ENCODE measurements at places on chromosomes 1 and 21.

DNA sequence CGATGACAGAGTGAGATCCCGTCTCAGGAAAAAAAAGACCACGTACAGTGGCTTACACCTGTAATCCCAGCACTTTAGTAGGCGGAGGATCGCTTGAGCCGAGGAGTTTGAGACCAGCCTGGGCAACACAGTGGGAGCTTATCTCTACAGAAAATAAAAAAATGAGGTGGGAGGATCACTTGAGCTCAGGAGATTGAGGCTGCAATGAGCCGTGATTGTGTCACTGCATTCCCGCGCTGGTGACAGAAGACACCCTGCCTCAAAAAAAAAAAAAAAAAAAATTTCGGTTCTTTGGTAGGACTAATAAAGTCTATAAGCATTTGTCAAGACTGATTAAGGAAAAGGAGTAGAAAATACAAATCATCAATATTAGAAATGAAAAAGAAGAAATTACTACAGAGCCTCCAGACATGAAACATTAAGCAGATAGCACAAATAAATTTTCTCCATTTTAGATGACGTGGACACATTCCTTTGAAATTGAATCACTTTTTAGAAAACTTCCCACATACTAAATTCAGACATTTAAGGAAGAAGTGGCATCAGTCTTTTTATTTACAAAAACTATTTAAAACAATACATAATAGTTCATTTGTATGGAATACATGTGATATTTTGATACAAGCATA is 30.4 kb downstream of the MORC3 start:
- no peak for DNase-seq

DNA sequence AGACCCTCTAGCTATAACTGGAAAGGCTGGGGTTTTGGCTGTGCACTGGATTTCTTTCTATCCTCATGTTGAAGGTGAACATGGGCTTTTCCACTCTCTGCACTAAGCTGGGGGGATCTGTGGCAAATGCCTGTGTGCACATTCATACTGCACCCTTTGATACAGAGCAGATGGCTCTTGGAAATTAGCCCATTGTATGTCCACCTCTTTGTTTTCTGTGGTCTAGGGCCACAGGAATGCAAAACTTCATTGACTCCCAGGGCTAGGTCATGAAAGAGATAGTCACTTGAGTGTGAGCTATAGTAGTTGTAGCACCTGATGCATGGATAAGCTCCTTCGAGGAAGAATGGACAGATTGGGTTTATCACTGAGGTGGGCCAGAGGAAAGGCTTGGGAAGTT is 5.7 kb upstream of the OR14A16 start:
- no peak for DNase-seq

DNA sequence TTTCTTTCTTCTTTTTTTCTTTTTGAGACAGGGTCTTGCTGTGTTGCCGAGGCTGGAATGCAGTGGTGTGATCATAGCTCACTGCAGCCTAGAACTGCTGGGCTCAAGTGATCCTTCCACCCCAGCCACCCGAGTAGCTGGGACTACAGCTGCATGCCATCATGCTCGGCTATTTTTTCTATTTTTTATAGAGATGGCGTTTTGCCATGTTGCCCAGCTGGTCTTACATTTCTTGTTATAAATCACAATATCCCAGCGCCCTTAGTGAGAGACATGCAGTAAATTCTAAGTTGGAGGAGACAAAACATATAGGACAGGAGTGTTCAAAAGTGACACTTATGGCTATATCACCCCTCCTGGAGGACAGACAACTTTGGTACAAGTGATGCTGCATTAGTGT is 31.3 kb upstream of the ACTN2 start:
- DNase-seq = no peak

- DNase-seq = no peak
These were observed 27.8 kb upstream of the ZNF281 start for GRCh38 chr1:200437556-200438203.

DNA sequence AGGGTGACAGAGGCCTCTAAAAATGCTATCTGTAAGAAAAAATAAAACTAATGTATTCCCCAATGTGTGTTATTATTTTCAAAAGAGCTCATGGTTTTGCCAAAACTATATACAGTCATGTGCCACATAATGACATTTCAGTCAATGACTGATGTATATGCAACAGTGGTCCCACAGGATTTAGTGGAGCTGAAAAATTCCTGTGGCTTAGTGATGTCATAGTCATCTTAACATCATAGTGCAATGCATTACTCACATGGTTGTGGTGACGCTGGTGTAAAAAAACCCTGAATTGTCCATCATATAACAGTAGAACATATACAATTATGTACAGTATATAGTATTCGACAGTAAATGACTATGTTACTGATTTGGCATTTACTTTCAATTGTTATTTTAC is 172.4 kb downstream of the CACNA1E start:
- no peak for DNase-seq

DNA sequence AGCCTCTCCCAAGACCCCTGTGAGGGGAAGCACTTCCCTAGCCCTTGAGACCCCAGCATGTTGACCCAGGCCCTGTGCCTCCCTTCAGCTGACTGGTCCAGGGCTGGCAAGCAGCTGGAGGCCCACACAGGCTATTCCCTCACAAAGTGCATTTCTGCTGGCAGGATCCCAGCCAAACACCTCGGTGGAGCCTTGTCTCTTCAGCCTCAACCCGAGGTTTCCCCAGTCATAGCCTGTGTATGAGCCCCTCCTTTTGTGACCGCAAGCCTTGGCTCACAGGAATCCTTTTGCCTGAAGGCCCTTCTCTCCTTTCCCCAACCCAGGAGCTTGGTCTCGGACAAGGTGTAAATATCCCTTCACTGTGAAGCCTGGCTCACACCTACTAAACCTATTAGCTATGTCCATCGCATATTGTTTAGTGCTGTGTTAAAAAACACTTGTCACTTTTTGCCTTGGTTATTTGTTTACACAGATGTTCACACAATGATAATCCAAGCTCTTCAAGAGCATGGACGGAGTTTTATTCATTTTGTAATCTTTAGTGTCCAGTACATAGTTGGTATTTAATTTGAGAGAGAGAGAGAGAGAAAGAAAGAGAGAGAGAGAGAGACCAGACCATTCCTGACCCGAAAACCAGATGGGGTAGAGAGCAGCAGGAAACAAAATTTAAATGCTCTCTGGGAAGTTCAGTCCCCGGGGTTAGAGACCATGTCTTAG is 8.5 kb upstream of the CD247 start:
- DNase-seq = no peak

DNA sequence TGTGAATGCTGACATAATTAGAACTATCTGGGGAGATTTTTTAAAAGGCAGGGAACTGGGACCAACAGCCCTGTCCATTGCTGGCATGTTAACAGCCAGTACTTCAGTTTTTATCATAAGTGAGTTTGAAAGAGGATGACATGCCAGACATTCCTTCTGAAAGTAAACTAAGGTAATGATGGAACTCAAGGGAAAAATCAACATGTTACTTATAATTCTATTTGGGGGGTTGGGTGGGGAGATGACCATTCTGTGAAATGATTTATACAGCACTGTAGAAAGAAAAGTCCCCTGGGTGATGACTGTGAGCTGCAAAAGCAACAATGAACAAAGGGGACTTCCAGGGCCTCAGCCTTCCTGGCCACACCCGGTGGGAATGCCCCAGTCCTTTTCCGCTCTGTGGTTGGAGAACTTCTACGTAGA is 5.4 kb upstream of the LAMC2 start:
- no peak for DNase-seq

DNA sequence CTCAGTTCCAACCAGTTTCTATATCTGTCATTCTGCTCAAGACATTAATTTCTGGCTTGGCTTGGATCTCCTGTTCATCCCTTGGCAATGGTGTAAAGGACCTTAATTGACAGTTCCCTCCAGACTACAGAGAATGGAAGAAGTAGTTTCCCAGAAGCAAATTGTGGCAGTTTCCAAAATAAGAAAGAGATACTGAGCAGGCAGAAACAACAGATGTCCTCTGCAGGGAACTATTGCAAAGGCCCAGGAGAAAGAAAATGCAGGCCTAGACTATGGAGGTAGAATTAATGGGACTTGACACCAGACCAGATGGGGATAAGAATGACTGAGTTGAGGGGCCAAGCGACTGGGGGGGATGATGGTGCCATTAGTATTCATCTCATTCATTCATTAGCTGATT is 6.1 kb upstream of the AK2 start:
- DNase-seq = no peak

DNA sequence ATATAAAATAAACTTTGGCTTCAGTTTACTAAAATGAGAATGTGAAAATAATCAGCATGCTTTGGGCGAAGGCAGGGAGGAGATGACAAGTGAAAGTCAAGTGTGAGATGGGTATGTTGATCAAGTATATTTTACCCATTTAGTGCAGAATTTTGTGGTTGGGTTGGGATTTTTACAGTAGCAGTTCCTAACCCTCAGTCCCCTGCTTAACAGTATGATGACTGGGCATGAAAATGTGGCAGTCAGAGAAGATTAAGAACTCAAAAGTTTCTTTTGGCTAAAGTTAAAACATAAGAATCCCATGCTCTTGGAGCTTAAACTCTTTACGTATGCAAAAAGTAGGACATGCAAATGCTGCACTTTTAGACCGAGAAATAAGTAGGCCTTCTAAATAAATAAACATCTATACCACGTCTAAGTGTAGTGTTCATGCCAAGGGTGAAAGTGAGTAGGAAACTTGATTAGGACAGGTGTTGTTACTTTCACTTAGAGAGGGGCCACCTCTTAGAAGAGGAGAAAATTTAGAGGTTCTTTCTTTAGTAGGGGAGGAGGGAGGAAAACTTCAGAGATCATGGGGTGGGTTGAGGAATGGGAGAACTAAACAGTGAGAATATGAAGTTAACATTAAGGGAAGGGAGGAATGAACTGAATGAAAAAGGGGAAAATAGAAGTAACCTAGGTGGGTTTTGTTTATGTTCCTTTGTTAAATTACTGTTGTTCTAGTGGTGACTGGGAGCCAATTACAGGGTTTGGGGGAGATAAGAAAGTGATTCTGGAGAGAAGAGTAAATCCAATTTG is 127.8 kb downstream of the OSBPL9 start:
- DNase-seq = no peak

GRCh38 chr1:150799089-150799488 is 9.0 kb downstream of the CTSK start:
- DNase-seq = no peak

- no peak for DNase-seq
These were observed 23.0 kb upstream of the EPHA8 start for GRCh38 chr1:22540337-22540736.

DNA sequence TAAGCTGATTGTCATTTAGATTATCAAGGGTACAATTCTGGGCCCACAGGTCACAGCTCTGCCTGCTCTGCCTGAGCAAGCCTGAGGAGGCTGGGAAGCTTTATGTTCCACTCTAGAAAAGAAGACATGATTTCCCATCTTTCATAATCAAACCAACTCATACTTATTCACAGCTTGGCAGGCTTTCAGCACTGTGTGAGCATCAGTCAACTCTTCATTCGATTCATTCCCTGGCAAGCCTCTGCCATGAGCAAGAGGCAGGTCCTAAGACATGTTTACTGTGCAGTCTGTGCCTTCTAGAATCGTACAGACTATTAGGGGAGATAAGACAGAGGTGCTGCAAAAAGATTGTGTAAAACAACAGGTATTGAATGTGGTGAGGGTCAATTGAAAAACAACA is 24.5 kb upstream of the KIRREL1 start:
- no peak for DNase-seq

- DNase-seq = no peak
These were observed 116.8 kb downstream of the ATP6V1G3 start for GRCh38 chr1:198423673-198424072.

Data from substantia nigra (tissue), 51 donors.